ENCODE measurements at places on chromosomes 5 and 9.
A peak's percentile ranks its signal among the peaks of the same experiment; 100 is the strongest.

DNA sequence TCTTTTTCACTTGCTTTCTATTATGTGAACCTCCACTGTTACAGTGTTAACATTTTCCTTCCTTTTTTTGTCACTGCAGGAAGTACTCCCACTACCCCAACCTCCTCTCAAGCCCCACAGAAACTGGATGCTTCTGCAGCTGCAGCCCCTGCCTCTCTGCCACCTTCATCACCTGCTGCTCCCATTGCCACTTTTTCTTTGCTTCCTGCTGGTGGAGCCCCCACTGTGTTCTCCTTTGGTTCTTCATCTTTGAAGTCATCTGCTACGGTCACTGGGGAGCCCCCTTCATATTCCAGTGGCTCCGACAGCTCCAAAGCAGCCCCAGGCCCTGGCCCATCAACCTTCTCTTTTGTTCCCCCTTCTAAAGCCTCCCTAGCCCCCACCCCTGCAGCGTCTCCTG, 18.8 kb downstream of the NUP214 start:
- DNase-seq: no peak

DNA sequence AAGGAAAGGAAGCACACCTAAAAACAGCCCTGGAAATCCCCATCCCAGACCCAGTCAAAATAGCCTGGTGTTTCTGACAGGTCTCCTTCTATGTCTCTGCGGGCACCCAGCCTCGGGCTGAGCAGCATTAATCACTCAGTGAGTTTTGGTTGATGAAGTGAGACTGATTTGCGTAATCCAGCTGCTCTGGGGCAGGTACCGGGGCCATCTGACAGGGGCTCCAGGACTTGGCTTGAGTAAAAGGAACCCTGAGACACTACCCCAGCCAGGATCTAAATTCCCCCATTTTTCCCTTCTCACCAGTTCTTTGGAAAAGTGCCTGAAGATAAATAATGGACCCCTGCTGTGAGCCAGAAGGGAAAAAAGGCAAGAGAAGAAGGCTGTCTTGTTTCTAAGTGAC, 596 bp downstream of the SLC28A3 start:
- DNase-seq: peak; percentile 82

GRCh38 chr5:80143491-80143890, 108.3 kb downstream of the THBS4 start:
- no peak for DNase-seq

- no peak for DNase-seq
Measured at GRCh38 chr5:172549696-172550095, 91.4 kb upstream of the NEURL1B start.

- DNase-seq: no peak
Measured at GRCh38 chr9:35748242-35748857, 678 bp downstream of the GBA2 start.

DNA sequence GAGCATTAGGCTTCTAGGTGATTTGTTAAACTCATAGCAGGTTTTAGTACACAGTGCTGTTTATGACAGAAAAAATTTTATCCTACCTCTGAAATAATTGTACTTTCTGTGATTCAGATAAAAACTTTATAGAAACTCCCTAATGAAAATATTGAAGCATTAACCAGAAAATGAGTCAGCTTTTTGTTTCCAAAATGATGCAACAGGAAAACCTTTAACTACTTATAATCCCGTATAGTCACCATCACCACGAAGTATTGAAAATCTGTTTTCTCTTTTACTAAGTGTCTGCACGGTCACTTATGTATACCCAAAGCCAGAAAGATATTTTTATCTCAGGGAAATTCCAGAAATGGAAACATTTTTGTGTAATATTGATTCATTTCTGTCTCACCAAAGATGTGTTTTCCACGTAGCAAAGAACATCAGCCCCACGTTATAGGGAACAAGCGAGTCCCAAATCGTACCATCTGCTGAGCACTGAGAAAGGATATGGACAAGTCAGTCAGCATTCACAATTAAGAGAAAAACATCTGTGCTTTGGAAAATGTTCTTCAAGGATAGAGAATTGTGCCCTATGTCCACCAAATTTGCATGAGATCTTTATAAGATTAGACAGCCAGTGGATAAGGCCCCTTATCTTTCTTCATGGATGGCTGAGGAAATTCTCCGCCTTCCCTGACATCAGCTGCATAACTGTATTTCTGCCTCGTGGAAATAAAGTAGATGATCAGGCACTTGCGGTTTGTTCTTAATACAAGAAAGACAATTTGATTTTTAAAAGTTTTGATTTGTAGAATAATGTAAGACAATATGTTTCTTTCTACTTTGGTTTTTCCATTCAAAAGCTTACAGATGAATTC, 41.9 kb downstream of the TNFAIP8 start:
- peak; percentile 85 for DNase-seq

DNA sequence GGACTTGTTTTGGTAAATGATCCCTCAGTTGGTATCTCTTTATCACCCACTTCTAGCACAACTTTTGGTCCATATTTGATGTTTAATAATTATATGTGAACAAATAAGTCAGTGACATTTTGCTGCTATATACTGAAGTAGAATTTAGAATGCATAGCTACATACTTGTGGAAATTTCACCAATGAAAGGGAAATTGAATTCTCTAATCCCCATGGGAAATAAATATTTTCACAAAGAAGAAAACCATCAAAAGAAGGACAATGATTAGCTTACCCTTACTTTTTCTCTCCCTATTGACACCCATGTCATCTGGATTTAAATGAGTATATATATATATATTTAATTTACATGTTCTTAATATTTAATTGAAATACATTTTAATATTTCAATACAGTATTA, 94.3 kb upstream of the DAB2 start:
- DNase-seq: no peak

DNA sequence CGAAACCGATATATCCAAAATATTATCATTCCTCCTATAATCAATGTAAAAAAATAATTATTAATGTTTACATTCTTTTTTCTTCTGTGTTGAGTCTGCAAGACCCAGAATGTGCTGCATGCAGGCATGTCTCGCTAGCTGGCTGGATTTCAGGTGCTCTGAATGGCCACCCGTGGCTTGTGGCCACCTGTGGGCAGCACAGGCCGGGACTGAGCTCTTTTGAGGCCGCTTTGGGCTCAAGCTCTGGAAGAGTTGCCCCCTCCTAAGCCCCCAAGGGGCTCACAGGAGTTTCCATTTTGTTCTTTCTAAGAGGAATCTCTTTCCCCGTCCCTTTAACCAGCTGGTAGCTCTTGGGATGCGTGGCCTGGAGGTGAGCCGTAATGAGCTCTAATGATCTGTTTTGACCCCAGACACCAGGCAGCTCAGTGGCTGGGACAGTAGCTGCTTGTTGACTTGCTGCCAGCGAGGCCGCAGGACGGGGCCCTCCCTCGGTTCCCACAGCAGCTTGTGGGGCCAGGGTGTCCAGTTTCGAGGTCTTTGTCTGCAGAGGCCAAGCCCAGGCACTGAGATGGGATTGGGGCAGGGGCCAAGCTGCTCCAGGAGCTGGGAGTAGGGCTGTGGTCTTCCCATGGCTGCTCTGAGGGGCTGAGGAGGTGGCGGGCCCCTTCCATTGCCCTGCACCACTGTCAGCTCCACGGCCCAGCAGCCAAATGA, 20.8 kb downstream of the ASS1 start:
- DNase-seq: no peak

DNA sequence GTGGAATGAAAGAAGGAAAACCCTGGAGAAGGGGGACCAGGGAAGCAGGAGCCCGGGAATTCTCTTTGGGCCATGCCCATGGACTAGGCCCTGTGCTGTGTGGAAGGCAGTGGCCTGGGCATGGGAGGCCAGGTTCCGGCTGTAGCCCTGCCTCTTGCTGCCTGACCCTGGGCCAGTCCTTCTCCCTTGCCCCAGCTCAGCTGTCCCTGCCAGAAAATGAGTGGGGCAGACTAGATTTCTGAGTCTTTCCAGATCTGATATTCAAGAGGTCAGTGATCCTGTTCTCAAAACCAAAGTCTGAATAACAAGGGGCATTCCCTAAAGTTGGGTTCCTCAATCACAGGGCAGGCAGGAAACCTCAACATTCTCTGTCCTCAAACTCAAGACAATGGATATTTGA, 24.8 kb upstream of the CORO2A start:
- DNase-seq: no peak

- peak; percentile 24 for DNase-seq
Measured at GRCh38 chr9:37486616-37487548, 1.1 kb downstream of the POLR1E start.

DNA sequence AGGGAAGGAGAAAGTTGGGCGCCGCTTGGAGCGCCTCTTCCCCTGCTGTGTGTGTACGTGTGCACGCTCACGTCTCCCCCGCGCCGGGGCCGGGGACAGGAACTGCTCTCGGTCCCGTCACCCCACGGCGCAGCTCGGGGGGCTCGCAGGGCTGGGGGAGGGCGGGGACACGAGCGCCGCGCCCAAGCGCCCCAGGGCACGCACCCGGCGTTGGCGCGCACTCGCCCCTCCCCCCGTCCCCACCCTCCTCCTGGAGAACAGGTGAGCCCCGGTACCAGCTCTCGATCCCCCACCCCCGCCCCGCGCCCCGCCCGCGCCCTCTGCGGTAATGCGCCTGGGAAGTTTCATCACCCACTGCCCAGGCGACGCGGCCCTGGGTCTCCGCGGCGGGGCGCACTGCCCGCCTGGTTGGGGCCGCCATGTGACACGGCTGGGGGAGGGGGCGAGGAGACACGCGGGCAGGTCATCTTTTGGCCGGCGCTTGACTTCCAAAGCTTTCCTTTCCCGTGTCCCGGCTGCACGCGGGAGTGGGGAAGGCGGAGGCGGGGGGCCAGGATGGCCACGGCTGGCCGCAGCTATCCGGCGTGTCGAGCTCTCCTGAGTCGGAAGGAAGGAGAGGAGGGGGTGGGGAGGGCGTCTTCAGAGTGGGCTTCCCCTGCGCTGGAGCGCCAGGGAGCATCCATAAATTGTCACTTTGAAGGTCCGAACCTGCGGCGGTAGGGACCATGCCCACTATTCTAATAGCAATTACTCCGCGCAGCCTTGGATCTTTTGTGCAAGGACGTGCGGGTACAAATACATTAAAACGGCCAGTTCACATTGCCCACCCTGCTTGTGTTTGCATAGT, 1.5 kb upstream of the STC2 start:
- no peak for DNase-seq

GRCh38 chr5:111447822-111448221, 64.5 kb downstream of the STARD4 start:
- DNase-seq: no peak

GRCh38 chr5:10468256-10468655, 26.6 kb downstream of the ROPN1L start:
- peak; percentile 78 for DNase-seq

DNA sequence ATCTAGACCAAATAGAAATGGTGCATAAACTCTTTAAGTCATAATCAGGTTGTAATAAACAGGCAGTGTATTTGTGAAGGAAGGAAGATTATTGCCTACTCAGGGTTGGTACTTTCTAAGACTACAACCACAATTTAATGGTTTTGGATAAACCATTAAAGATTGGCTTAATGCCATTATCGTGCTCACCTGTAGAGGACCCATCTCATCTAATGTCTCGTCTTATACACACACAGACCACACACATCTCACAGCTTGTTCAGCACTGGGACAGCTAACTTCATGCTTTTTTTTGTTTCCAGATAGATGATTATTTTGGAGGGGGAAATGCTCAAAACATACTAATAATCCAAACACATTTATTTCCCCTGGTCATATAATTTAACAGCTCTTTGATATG, 175.7 kb upstream of the SLC12A2 start:
- DNase-seq: no peak

GRCh38 chr5:40121236-40121635, 558.5 kb upstream of the PTGER4 start:
- DNase-seq: no peak

DNA sequence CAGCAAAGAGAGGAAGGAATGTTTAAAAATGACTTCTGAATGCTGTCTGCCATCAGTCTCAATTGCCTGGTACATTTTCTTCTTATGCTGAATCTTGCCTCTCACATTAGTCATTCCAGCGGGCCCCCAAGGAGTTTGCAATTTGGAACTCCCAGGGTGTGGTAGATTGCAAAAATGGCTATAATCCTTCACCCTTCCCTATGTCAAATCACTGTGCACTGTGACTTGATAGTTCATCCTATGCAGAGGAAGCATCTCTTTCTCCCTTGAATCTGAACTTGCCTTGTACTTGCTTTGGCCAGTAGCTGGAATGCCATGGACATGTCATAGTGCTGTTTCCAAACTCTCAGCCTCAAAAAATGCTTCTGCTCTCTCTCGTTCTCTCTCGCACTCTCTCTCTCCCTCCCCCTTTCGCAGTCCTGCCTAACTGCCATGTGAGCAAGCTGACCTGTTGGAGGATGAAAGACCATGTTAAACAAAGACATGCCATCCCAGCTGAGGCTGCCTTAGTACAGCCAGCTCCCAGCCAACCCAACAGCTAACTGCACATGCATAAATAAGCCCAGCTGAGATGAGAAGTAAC, 284.0 kb upstream of the TLE4 start:
- DNase-seq: no peak

- no peak for DNase-seq
Measured at GRCh38 chr5:25618821-25619220, 974.0 kb upstream of the CDH10 start.

All from renal cortical epithelial cell (primary cell).